ENCODE measurements at places on chromosomes 1 and 21.

DNA sequence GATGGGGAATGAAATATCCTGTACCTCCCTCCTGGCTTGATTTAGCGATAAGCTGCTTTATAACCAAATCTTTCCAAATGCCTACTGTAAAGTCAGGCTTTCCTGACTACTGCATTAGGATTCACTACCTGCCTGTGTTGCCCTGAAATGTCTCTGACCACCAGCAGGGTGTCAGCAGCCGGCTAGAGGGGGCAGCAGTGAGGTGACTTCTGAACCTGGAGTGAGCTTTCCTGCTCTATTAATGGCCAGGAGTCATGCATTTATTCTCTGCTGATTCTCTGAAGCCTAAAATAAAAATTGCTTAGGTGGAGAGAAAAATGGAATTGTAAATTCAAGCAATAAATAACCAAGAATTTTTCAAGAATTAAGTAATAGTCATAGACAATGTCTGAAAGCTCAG is 2.5 kb downstream of the BACE2 start:
- no peak for DNase-seq

GRCh38 chr21:45794027-45794426 is 150.5 kb downstream of the PCBP3 start:
- DNase-seq, result no peak

DNA sequence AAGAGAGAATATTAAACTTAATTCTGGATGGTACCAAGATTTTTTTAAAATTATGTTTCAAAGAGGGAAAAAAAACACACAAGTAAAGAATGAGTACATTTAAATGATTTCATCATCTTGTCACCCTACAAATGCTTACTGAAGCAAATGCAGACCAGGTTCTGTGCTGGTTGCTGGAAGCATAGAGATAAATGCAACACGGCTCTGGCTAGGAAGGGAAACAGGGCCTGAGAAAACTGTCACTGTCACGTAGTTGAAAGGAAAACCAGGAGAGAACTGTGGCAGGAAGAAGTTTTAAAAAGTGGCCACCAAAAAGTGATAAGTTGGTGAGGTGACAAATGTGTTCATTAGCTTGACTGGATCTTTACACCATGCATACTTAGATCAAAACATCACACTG is 336.9 kb upstream of the NFIA start:
- DNase-seq, result no peak

GRCh38 chr1:58358346-58358745 is 188.2 kb downstream of the OMA1 start:
- DNase-seq, result no peak

- DNase-seq, result no peak
Observed at GRCh38 chr1:4698911-4699310, 44.5 kb downstream of the AJAP1 start.

GRCh38 chr1:178749581-178750166 is 24.6 kb downstream of the RALGPS2 start:
- DNase-seq, result no peak

- no peak for DNase-seq
Observed at GRCh38 chr1:156090138-156090839, 8.0 kb upstream of the MEX3A start.

- no peak for DNase-seq
Observed at GRCh38 chr1:12003762-12004161, 15.5 kb upstream of the MIIP start.

DNA sequence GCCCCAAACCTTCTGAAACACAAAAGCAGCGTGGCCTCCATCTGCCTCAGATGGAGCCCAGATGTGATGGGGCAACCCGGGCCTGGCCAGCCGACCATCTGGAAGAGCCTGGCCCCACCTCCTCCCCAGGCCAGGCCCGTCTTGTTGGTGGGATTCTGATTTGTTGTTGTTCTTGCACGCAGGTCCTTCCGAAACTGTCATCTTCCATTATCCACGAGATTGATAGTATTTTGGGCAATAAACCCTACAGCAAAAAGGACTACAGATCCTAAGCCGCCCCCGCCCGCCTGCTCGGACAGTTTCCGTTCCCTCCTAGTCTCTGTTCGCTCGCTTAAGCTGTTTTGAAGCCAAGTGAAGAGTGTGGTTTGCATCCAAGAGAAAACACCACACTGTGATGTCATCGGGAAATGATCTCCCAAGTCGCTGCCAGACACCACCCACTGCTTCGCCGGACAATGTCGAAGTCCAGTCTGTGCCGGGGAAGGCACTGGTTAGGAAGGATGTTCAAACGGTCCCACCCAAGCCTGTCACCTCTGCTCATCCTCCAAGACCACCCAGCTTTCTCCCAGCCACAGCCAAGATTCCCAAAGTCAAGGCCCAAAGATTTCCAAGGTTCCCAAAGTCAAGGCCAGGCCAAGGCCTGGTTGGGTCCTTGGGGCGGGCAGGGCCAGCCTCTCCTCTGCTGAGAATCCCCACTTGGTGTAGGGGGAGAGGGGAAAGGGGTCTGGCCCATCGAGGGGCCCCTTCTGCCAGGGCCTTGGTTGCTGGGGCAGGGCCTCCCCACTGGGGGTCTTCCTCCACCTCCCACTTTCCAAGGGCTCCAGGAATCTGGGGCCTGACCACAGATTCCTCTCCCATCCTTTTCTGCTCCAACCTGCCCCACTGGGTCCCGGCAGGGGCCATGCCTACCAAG is 52.9 kb downstream of the KCNAB2 start:
- no peak for DNase-seq

GRCh38 chr1:65514041-65514440 is 93.6 kb downstream of the LEPR start:
- DNase-seq, result no peak

DNA sequence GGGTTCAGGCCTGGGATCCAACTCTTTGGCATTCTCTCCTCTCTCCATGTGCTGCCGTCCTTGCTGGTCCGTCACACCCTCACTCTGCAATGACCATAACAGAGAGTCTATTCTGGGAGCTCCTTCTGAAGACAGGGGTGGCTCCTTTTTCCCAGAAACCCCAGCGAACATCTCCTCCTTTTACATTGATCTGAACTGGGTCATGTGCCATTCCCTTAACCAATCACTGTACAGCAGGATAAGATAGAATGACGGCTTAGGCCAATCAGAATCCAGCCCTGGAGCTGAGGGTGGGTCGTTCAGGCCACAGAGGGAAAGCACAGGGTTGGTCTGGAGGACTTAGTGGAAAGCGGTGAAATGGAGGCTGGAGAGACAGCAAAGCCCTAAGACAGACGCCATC is 740.1 kb downstream of the MATN1 start:
- DNase-seq, result no peak

DNA sequence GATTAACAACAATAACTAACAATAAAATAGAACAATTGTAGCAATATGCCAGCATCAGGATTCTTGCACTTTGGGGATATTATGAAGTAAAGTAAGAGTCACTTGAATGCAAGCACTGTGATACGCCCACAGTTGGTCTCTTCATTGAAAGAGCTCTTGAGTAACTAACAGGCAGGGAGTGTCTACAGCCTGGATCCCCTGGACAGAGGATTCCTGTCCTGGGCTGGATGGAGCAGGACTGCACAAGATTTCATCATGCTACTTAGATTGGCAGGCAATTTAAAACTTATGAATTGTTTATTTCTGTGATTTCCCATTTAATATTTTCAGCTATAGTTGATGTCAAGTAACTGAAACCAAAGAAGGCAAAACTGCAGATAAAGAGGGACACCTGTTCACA is 13.7 kb upstream of the KRTAP19-5 start:
- DNase-seq, result no peak

GRCh38 chr1:167158111-167158812 is 62.4 kb upstream of the POU2F1 start:
- no peak for DNase-seq

DNA sequence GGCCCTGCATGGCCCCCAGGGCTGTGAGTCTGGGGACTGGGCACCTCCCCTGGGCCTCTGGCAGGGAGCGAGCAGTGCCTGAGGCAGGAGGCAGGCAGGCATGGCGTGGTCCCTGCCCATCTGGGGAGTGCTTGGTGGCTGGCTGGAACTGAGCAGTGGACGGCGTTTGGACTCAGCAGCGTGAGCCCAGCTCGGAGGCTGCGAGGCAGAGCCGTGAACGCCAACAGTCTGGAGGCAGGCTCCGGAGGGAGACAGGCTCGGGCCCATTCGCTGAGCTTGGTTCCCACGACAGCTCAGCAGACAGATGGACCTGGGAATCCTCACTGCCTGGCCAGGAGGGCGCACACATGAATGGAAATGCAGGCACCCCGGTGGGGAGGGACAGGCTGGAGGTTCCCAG is 160.7 kb upstream of the POU3F1 start:
- no peak for DNase-seq

DNA sequence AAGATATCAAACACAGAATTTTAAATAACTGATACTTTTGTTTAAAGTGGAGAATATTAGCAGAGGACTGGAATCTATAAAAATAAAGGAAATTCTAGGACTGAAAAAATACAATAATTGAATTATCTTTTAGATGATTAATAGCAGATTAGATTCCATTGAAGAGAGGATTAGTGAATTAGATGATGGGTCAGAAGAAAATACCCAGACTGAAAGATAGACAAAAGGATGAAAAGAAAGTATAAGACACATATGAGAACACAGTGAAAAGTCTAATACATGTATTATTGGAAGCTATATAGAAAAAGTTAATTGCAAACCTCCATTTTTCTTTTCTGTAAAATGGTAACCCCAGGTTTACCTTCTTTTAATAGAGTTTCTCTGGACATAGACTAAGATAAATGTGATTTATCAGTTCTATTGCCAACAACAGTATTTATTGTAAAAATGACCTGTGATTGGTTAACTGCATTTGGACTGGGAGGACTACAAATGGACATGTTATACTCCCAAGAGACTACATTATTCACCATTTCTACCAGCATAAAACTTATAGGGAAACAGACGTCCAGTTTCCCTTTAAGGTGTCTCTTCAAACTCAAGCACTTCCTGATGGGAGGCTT is 11.0 kb downstream of the PRKAA2 start:
- no peak for DNase-seq

- DNase-seq, result no peak
Observed at GRCh38 chr1:243267471-243267880, 11.6 kb downstream of the SDCCAG8 start.

DNA sequence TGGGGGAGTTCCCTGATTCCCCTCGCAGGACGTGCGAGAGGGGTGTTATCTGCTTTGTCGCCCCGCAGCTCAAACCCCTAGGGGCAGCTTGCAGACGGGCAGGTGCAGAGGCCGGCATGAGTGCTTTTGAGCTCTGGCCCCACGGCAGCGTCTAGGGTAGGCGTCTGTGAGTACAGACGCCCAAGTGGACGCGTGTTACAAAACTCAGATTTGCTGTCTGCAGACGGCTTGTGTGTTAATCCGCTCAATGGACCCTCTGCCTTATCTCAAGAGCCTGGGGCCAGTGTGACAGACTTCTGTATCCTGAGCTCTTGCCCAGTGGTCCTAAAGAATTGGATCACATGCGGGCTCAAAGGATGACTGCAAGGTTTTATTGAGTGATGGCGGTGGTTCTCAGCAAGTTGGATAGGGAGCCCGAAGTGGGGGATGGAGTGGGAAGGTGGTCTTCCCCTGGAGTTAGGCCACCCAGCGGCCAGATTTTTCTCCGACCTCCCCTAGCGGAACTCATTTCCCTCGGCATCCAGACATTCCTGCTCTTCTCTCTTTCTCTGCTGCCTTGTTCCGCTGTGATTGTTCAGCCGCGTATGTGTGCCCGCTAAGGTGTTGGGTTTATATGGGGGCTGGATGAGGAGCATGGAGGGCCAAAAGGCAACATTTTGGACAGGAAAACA is 9.4 kb downstream of the CFHR4 start:
- DNase-seq, result no peak

GRCh38 chr1:94115900-94116436 is 5.0 kb downstream of the ABCA4 start:
- DNase-seq, result no peak

- DNase-seq, result no peak
Observed at GRCh38 chr1:244052016-244052727, 1.1 kb downstream of the ZBTB18 start.

DNA sequence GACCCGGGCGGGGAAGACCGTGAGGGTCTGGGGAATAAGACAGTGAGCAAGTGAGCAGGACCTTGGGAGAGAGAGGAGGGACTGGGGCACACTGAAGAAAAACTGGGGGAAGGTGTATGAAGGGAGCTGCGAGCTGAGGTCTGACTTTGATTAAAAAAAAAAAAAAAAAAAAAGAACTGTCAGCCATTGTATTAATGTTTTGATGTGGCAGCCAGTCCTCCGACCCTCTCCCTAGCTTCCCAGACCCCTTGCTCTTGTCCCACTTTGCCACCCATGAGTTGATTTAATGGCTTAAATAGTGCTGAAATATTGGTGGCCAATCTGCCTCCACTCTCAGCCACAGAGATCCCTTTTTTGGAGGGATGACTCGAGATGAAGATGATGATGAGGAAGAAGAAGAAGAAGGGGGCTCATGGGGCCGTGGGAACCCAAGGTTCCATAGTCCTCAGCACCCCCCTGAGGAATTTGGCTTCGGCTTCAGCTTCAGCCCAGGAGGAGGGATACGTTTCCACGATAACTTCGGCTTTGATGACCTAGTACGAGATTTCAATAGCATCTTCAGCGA is 652 bp downstream of the HAX1 start:
- no peak for DNase-seq

DNA sequence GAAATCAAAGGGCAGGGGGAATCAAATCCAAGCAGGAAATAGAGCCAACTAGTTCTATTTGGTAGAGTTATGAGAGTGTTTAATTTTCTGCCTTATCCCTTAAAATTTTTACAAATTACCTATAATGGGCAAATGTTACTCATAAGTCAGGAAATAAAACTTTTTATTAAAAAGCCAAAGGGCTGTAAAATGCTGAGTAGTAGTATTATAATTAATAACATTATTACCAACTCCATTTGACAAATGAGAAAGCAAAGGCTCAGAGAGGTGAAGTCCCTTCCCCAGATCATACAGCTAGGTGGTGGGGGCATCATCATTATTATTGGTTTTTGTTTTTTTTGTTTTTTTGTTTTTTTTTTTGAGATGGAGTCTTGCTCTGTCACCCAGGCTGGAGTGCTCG is 3.4 kb downstream of the SELENON start:
- no peak for DNase-seq

GRCh38 chr21:31612894-31613785 is 46.4 kb upstream of the SOD1 start:
- no peak for DNase-seq

- no peak for DNase-seq
Observed at GRCh38 chr1:196960854-196961253, 16.5 kb upstream of the CFHR5 start.

DNA sequence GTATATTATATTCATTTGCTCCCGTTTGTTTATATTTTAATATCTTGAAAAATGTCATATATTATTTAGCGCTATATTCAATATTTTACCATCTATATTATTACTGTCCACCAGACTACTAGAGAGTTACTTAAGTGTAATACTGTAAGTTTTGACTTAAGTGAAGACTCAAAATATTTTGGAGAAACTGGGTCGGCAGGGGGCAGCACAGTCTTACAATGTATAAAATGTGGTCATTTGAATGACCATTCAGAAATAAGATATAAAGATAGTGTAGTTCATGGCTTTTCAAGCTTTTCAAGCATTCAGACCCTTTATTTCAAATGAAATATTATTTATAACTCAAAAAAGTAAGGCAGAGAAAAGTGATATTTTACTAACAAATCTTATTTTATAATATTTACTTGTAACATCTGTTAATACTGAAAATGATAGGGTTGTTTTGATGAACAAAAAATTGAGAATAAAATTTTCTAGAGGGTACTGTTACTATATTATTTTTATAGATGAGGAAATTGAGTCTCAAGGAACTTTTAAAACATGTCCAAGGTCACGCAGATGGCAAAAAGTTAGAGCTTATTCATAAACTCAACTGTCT is 89.0 kb upstream of the SERTAD4 start:
- no peak for DNase-seq

All from stimulated activated CD8-positive, alpha-beta memory T cell treated with anti-CD3 and anti-CD28 coated beads, Interleukin-7, amount 100 ng/mL, for 4 hours (primary cell).